Stimulated activated CD4-positive, alpha-beta T cell treated with anti-CD3 and anti-CD28 coated beads, Interleukin-1b, Interleukin-23, amount 100 ng/mL, for 48 hours (primary cell): ENCODE measurements at places on chromosomes 7 and 10.

DNA sequence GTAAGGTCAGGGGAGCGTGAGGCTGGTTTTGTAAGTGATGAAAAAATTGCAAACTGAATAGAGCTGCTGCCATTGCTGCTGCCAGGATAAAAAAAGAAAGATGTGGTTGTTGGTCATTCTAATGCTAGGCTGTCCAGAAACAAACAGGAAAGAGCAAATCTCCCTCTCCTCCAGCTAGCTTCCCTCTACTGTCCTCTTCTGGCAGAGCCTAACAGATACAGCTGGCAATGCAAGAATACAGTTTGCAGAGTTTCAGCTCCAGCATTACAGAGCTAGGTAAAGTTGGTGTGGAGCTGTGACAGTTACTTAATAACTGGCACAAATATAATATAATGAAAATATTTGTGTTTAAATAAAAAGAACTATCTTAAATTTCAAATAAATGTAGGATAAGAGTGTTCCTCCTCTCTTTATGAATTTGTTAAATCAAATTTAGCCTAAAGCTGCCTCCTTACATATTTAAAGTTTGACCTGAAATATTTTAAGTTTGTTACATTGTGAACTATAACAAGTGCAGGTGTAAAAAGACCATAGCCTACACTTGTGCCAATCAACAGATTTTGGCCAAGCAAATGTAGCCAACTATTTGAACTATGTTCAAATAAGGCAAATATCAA is 407.7 kb downstream of the SH2D4B start:
- no peak for DNase-seq

GRCh38 chr10:34996843-34997242 is 93.3 kb downstream of the CUL2 start:
- DNase-seq, result no peak

- no peak for DNase-seq
Measured at GRCh38 chr7:139361523-139361922, 1.8 kb downstream of the LUC7L2 start.

DNA sequence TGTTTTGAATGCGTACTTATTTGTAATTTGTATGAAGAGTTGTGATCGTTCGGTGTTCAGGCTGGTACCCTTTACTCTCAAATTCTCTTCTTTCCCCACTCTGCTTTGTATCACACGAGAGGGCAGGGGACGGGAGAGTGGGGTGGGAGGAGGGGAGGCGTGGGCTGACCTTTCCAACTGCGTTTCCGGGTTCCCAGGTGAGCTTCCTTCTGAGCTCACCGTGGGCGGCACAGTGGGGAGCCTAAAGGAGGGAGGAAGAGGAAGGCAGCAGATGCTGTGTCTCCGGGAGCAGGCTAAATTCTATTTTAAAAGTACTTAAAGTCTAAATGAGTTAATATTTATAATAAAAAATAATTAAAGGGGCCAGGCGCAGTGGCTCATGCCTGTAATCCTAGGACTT is 7.4 kb upstream of the XRCC2 start:
- DNase-seq, result no peak

- DNase-seq, result no peak
Measured at GRCh38 chr10:110780704-110781103, 91.0 kb upstream of the PDCD4 start.

GRCh38 chr10:119480667-119481066 is 61.9 kb downstream of the RGS10 start:
- DNase-seq, result no peak

DNA sequence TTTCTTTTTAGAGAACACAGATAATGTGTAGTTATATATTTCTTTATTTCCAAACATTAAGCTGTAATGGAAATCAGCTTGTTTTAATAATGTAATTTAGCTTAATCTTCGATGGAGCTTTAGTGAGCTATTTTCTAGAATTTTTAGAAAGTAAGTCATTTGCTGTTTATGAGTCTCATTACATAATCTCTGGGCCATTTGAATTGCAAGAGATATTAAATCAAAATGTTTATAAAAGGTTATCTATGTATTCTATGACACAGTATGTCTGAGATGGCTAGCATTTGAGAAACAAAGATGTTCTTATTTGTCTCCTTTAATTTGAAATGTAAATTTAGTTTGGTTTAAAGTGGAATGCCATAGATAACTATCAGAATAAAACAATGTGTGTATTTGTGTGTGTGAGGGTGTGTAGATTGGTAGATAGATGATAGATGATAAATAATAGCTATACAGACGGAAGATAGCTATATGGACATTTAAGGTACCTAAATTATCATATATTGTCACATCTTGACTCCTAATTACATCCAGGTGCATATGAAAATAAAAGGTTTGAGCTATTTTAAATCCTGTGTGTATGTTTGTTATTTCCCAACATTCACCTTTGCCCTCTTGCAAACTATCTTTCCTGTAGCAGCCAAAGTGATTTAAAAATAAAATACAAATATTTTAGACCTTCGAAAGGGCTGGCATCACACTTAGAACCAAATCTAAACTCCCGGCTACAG is 478.0 kb upstream of the KLF6 start:
- no peak for DNase-seq
